ENCODE measurements at places on chromosomes 1 and 21.

- no peak for DNase-seq
These were observed 9.3 kb upstream of the CACYBP start for GRCh38 chr1:174990382-174990999.

DNA sequence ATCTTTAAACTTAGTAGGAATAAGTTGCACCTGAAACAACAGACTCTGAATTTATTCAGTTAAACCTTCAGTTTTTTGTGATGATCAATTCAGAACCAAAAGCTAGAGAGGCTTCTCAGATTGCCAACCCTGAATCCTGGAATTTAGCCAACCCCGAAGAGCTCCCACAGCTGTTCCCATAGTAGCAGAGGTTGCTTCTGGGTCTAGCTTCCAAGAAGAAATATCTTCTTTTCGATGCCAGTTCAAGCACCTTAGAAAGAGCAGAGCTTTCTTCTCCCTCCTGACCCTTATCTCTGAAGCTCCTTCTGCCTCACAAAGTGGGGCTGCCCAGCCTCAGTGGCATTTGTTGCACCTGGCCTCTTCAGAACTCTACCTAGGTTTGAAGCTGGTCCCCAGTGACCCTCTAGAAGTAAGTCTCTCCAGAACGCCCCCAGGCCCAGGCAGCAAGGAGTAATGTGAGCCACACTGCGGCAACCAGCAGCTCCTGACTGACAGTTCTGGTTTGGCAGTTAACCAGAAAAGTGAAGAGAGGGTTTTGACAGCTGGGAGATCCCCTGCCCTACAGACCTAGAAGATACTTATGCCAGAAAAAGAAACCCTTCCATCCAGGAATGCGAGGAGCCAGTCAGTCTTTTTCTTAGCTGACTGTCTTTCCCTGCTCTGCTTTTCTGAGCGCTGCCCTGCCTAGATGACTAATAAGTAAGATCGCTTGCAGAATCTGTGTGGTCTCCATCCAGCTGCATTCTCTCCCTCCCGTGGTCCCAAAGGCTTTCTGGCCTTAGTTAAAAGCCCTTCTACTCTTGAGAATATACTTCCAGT, 165.9 kb downstream of the ADGRL4 start:
- no peak for DNase-seq

- DNase-seq, result no peak
These were observed 68.6 kb upstream of the ERRFI1 start for GRCh38 chr1:8094481-8095241.

DNA sequence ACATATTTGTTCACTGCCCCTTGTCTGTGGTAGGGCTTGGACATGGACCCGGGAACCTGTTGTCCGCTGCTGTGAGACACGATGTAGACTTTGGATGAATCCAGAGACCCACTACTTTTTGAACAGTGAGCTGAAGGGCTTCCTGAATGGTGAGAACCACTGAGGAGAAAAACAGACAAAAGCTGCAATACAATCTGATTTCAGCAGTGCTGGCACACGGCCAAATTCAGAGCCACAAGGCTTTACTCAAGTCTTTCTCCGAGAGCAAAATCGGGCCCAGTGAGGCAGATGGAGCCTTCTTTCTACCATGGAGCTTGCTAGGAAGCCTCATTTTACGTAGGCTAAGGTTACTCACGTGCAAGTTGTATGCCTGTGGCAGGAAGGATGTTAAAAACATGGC, 197.6 kb downstream of the SIPA1L2 start:
- no peak for DNase-seq

GRCh38 chr1:64856553-64856952, 109.8 kb downstream of the JAK1 start:
- no peak for DNase-seq

DNA sequence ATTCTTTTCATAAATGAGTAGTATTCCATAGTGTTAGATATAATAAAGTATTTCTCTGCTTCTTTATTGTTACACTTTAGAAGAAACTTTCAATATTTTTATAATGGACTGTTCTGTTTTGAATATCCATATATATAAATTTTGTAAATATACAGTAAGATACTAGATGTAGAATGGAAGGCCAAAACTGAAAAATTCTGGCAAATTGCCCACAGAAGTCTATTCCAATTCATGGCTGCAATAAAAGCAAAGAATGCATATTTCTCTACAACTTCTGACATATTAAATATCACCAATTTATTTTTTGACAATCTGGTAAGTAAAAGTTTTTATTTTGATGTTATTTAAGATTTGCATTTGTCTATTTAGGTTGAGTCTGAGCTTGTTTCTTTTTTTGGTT, 532.5 kb downstream of the NCAM2 start:
- DNase-seq, result no peak

DNA sequence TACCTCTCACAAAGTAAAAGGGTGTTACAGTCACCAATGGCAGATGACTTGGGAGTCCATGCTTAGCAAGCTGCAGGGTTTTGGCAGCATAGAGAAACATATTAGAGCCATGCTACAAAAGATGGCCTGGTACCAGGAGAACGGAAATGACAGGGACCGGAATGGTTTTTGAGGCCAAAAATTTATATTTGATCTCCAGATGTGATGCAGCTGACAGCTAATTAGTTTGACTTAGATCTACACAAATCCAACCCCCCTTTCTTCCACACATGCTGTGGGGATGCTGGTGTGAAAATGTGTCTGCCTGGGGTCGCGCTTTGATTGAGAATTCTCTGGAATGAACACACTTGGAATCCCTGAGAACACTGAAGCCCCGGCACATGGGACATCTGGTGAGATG, 26.5 kb downstream of the SYF2 start:
- no peak for DNase-seq

DNA sequence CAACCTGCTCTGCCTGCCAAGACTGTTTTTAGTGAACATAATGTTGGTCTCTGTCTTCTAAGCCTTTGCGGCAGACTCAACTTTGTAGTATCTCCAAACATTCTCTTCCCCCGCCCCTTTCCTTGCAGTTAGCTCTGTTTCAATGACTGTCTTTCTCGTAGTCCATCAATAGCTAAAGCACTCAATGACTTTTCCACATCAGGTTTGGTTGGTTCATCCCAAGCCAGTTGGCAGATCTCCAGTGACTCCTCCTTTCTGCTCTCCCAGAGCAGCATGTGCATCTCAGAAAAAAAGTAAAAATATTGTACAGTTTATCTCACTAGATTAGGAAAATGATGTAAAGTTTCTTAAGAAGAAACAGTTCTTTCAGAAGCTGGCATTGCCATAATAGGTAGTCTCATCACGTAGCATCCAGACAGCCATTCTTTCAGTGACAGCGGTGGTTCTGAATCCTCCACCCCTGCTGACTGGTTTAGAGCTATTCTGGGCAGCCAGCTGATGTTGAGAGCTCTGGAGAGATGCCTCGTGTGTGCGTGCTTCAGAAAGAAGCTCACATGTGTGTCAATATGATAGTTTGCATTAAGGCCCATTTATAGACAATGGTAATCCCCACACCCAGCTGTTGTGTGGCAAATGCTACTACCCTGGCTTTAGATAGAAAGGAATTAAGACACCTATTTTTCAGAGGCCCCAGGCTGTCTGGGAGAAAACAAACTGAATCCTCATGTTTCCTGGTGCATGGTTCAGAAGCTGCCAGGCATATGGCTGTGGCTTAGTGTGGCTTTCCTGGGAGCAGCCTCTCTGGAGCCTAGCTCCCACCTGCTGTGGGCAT, 53.2 kb downstream of the CNN3 start:
- DNase-seq, result no peak

- no peak for DNase-seq
These were observed 1217.8 kb upstream of the ADGRL2 start for GRCh38 chr1:80582980-80583379.

DNA sequence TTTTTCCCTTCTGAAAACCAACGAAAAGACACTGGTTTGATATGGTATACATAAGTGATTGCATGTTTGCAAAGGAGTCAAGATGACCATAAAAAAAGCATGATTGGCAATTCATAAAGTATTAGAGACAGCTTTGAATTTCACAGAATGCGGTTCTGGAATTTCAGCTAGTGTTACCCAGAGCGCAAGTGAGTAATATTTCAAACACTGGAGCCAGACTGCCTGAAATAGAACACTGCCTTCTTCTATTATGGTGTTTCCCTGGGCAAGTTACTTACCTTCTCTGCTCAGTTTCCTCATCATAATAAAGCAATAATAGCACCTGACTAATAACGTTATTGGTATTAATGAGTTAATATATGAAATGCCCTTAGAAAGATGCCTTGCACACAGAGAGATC, 54.7 kb downstream of the NEGR1 start:
- no peak for DNase-seq

DNA sequence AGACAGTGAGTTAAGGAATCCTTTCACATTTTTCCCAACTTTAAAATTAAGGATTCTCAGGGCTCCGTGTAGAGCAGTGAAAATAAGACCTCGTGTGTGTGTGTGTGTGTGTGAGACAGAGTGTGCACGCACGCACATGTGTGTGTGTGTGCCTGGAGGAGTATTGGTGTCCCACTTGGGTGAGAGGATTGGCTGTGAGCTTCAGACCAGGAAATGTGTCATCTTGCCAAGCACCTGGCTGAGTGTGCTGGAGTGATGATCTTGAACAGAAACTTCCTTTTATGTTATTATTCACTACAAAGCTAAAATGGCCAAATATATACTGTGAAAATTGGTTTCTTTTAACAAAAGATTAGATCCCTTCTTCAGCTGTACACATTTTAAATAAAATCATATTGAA, 35.2 kb upstream of the NTPCR start:
- no peak for DNase-seq

DNA sequence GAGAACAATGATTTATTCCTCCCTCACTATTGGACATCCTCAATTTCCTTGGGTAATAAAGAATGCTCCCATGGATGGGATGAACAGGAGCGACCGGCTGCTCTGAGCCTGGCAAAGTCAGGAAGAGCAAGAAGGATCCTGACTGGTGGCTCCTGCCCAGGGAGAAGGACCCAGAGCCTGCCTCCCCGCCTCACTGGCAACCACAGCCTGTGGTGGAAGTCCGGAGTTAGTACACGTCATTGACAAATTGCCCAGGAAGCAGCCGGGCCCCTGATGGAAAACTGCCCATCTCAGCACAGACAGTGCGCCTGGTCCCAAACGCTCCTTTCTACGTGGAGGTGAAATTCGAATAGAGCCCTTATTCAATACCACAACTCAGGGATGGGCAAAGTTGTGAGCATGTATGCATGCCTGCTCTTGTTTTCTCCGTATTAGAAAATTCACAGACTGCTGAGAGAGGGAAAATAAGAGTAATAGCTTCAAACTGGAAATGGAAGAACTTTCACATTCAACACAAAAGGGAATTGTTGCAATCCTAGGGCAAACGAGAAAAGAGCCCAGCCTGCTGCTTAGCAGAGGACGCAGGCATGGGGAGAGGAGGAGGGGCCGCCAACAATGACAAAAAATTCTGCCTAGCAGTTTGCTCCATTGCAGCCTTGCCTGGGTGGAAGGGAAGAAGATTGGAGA, 397.1 kb upstream of the VAMP3 start:
- no peak for DNase-seq
